Thyroid gland (tissue), 4 donors: ENCODE measurements at places on chromosomes 13 and 19.

GRCh38 chr13:113875429-113875815 is 11.5 kb upstream of the GAS6 start:
- no peak for DNase-seq

DNA sequence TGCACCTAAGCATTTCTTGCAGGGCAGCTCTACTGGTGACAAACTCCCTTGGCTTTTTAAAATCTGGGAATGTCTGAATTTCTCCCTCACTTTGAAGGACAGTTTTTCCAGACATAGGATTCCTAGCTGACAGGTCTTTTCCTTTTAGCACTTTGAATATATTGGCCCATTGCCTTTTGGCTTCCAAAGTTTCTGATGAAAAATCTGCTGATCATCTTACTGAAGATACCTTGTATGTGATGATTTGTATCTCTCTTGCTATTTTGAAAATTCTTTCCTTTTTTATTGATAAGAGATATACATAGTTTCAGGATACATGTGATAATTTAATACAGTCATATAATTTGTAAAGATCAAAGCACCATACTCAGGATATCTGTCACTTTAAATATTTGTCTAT is 211.1 kb downstream of the ZIC5 start:
- no peak for DNase-seq

GRCh38 chr13:98981369-98982080 is 3.7 kb upstream of the DOCK9 start:
- DNase-seq, result no peak

- DNase-seq, result no peak
Observed at GRCh38 chr19:45879055-45879454, 6.9 kb downstream of the IRF2BP1 start.

DNA sequence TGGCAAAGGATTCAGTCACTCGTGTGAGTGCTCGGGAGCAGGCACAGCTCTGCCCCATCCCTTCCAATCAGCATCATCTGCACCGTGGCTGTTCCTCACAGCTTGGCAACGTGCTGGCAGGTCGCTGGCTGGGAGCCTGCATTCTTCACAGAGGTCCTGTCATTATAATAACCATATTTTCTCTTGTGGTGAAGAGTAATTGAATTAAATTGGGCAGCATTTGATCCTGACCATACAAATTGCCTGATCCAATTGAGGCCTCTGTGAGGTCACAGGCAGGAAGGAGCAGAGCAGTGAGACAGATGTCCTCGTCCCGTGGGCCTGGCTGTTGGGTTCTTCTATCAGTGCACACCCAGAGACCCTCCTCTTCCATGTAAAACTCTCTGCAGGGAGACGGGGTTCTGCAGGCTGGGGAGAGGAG is 407.8 kb downstream of the COG6 start:
- no peak for DNase-seq
